ENCODE measurements at places on chromosomes 4 and X.

GRCh38 chr4:3031357-3032082, 42.8 kb downstream of the HTT-AS start:
- no peak for DNase-seq

GRCh38 chr4:172514011-172514410, 654.6 kb upstream of the GALNT7 start:
- no peak for DNase-seq

DNA sequence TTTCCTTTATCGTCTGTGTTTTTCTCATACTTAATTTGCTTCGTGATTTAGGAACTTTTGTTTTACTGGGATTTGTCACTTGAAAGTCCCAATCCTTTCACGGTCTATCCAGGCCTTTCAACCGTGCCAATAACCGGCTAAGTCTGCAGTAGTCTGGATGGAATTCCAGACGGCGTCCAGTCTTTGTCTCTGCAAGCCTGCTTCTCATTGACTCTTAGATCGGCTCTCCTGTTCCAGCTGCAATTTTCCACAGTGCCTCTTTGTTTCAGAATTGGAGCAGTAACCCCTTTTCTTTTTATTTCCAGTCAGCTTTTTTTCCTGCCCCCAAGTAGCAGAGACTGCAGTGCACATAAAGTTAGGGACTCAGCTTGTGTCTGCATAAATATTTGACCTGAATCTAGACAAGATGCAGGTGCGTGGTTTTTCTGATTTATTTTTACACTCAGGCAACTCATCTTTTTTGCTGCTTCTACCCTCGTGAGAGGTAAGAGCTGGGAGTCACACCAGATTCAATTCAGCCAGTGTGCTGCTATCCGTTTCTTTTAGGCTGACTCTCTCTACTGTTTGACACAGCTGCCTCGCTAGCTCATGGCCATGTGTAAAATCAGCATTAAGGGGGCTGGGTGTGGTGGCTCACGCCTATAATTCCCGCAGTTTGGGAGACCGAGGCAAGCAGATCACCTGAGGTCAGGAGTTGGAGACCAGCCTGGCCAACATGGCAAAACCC, 37.4 kb upstream of the DHRSX start:
- DNase-seq = no peak

DNA sequence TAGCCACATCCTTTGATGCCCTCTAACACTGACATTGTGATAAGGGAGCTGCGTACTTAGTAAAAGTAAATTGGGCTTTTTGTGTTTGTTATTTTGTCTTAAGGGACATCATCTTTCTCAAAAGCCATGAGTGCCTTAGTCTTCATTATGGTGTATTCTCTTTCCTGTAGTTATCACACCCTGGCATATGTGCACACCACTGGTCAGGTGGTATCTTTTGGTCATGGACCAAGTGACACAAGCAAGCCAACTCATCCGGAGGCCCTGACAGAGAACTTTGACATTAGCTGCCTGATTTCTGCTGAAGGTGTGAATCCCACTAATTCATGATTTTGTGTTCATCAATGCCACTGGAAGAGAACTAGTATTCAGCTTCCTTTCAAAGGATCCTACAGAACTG, 18.0 kb downstream of the HERC6 start:
- no peak for DNase-seq

GRCh38 chrX:136711147-136711546, 63.2 kb downstream of the CD40LG start:
- DNase-seq = no peak

DNA sequence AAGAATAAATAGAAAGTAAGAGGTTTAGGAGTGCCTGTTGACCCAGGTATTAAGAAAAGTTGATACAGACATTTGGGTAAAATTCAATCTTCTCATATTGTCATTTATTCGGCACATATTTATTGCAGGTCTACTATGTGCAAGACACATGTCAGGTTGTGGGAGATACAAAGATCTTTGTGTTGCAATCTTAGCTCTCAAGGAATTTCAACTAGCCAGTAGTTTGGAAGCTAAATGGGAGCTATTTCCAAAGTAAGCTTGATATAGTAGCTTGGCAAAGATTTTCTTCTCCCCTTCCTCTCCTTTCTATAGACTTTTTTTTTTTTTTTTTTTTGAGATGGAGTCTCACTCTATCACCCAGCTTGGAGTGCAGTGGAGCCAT, 122.9 kb downstream of the SYNPO2 start:
- no peak for DNase-seq

- no peak for DNase-seq
Observed at GRCh38 chrX:139920316-139920715, 12.5 kb downstream of the ATP11C start.

Measured in activated T-cell treated with anti-CD3 and anti-CD28 coated beads, Interleukin-2, amount 50 U/mL, for 24 hours (primary cell).